ENCODE measurements at places on chromosomes 1 and 21.

DNA sequence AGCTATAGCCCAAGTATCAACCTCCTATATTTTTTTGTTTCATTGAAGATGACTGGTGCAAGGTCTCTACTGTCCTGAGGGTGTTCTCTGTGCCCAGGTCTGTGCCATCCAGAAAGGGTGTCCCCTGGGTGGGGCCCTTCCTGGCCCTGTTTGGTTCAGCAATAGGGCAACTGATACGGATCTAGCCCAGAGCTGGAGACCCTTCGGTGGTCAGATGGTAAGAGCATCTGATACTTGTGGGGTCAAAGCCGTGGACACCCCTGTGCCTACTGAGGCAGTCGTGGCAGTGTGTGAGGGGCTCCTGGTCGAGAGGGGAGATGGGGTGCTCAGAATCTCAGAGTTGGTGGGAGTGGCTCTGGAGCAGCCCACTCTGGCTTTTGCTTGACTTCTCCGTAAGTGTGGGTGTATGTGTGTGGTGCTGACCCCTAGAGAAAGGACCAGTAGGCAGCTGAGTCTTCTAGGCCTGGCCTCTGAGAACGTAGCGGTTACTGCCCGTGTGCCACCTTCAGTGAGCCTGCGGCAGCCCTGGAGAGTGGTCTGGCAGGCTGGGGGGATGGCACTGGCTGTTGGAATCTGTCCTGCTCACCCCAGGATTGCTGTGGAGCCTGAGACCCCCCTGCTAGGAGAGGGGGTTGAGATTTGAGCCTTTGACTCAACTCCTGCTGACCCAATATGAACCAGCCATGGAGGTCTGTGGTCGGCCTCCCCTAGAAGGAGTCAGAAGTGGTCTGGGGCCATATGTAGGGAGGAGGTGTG lies 2.7 kb downstream of the AMPD2 start:
- no peak for DNase-seq

DNA sequence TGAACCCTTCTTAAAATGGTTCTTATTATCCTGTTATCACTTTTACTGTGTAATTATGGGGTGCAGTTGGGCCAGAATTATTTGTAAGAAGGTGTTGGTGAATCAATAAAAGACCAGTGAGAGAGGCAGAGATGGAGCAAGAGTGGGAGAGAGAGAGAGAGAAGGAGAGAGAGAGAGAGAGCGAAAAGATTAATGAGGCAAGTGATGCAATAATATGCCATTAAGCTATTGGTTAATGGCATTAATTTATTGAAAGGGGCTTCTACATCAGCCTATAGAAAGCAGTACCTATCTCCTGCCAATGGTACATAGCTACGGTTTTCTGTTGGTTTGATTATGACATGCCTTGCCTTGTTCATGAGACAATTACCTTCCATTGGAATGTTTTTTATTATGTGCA lies 388.7 kb downstream of the RPS6KC1 start:
- DNase-seq, result no peak

- peak; percentile 23 for DNase-seq
Observed at GRCh38 chr1:64744492-64745180, at the start of gene RAVER2. RAVER2 (plus strand) TSS chr1:64745075; CDS start chr1:64745173, 98 bp downstream.

DNA sequence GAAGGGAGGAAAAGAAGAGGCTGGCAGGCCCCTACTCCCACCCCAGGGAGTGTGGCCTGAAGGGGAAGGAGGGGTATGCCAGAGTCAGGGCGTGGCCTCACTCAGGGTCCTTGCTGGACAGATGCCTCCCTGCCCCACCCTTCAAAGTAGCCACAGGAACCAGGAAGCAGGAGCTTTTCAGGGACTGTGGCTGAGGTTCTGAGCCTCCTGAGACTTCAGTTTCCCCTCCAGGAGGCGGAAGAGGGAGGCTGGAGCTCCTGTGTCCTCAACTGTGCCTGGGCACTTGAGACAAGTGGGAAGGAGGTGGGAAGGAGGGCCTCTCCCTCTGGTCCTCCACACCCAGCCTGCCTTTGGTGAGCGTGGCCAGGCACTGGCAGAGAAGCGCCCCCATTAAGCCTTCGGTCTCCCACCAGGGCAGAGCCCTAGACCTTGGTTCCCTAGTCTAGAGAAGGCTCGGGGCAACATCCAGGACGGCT lies 5.3 kb downstream of the CELSR2 start:
- no peak for DNase-seq

DNA sequence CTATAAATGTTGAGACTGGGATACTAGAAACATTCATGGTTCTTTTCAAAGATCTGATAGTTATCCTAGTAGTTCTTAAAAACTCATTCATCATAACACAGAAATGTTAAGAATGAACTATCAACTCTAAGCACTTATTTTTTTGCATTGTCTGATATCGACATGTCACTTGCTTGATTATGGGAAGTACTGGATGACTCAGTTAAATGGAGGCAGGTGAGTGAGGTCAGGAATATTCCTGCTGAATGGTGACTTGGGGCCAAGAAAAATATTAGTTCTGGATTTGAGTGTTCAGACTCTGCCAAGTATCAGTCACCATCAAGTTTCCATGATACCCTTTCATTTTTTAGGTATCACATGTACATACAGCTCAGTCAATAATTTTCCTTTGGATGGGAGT lies 63.6 kb downstream of the NEK7 start:
- no peak for DNase-seq

DNA sequence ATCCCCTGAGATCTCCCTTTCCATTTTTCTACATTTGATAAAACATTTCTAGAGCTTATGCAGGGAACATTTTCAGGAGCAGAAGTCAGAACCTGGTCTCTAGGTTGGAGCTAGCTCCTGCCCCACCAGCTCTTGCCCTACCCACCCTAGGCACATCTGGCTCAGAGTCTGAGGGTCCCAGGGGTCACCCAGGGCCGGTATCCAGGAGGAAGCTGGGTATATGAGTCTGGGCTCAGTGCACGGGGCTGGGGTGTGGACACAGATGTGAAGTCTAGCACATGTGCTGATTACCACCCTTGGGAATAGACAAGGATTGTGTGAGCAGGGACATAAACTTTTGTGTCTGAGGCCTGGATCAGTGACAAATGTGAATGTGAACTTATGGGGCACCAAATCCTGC lies 95.4 kb downstream of the MATN1 start:
- no peak for DNase-seq

- DNase-seq, result no peak
Observed at GRCh38 chr21:15895142-15896106, 165.6 kb downstream of the USP25 start.

GRCh38 chr1:216721863-216722262 lies 1.4 kb downstream of the ESRRG start:
- DNase-seq, result no peak

DNA sequence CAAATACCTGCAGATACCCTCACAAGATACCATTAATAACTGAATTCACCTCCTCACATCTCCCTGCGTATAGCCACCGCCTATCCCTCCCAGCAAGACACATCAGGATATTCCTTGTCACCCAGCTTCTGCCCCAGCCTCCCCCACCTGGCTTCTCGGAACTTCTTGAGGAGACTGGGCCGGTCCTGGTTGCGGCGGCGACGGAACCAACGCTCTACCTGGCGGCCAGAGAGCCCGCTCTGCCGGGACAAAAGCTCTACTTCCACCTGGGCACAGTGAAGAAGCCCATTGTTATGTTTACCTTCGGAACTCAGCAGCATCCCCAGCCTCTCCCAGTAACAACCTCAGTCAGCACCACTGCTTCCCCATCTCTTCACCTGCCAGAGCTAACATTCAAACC lies 6.7 kb downstream of the CERS2 start:
- DNase-seq, result no peak

GRCh38 chr1:156090840-156091188 lies 8.5 kb upstream of the MEX3A start:
- peak; percentile 31 for DNase-seq

GRCh38 chr1:110875216-110875731 lies 2.3 kb downstream of the CD53 start:
- DNase-seq, result no peak

GRCh38 chr1:205041998-205042910 lies 758 bp upstream of the CNTN2 start:
- DNase-seq, result no peak

- no peak for DNase-seq
Observed at GRCh38 chr21:25569711-25570110, 37.6 kb downstream of the MRPL39 start.

DNA sequence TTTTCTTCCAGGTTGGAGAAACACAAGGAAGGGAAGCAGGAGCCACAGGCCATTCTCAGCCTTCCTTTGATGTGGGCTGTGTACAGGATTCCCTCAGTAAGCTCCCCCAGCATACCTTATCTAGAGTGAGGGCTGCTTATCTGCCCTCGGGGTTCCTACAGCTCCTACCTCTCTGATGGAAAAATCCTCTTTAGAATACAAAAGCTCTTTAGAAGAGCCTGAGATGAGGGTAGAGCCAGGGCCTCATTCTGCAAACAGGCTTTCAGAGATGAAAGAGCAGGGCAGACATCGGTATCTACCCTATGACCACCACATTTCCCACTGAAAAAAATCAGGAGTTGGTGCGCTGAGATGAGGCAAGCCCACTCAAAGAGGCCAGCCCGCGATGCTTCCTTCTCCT lies 85.1 kb downstream of the PLPP3 start:
- DNase-seq, result no peak

DNA sequence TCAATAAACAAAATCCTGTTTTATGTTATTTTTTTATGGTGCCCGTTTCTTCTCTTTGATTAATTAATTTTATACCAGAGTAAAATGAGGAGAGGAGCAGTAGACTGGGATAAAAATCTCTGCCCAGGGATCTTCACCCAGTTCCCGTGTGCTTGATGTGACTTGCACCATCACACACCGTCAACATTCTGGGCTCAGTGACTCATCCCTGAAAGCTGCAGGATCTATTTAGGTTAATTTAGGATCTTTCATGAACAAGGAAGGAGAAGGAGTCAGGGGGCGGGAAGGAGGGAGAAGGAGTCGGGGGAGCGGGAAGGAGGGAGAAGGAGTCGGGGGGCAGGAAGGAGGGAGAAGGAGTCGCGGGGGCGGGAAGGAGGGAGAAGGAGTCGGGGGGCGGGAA lies 182.4 kb downstream of the SMYD3 start:
- DNase-seq, result no peak

GRCh38 chr1:39194398-39195051 lies 10.0 kb upstream of the MACF1 start:
- DNase-seq, result no peak

DNA sequence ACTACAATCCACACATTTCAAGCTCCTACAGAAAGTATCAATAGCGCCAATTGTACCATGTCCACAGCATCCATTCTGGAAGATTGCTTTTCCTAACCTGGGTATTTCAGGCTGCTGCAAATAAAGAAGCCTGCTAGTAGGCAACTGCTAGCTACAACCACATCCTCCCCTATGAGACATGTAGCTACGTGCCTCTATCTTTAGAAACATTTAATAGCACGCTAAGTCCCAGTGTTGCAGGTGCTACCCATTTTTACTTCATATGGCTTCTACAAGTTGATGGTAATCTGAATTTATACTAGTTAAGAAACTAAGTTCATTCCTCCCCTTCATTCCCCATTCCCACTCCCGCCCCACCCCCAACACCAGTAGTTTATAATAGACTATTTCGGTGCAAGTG lies 7.4 kb upstream of the AMPD1 start:
- DNase-seq, result no peak

- no peak for DNase-seq
Observed at GRCh38 chr1:15483971-15484370, 8.1 kb downstream of the CELA2B start.

DNA sequence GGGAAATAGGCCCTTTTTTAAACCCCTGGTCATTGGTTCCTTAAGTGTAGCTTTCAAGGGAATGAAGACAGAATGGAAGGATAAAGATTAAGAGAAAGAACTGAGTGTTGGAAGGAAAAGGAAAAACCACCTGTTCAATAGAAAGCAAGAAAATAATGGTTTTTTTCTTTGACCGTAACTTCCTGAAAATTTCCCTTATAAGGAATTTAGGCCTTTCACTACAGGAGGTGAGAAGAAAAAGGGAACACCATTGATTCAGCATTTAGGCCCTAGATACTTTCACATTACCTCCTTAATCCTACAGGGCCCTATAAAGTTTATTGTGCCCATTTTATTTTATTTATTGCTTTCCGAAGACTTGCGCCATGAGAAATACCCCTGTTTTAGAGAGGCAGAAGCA lies 18.9 kb downstream of the KPNA6 start:
- DNase-seq, result no peak

DNA sequence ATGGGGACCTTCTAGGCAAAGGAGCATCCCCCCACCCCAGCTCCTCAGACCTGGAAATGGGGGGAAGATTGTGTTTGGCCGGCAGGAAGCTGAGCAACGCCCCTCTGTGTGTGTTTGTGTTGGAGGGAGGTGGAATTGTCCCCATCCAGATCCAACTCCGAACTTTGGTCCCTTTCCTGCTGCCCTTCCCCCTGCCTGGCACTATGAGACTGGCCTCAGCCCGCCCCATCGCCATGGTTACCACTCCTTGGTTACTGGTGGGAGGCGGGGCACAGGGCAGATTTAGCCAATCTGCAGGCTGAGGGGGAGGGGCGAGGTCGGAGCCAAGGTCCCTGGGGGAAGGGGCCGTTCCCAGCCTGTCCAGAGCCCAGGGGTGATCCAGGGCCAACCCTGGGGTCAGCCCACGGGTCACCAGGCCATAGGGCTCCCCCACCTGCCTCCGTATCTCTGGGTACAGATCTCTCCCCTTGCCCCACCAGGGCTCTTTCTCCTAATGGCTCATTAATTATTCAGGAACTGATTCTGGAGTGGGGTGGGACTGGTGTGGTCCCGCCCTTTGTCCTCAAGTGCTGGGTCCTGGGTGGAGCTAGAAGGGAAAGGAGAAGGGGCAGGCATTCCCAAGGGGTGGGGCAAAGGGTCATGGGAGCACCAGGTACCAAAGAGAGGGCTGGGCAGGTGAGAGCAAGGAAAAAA lies 15.2 kb downstream of the PTPRF start:
- DNase-seq, result peak; percentile 40

DNA sequence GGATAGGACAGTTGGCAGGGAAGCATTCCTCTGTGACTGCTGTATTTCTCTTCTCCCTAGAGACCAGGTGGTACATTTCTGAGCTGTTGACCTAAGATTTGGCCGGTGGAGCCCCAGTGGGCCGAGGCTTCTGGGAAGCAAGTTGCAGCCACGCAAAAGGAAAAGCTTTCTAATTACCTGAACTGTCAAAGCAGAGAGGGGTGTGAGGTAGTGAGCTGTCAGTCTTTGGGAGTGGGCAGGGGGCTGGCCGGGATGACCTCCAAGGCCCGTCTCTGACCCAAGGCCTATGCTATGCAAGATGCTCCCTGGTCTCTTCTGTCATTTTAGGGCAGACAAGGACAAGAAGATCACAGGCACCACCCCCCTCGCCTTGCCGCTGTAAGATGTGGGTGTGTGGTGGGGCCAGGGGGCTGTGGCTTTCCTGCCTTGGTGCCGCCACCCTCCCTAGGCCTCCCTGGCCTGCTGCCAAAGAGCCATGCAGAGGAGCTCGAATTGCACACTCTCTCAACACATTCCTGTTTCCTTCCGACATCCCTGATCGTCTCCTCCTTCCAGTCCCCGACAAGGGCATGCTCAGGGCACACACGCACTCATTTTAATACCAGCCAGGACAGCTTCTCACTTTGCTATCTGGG lies 7.7 kb downstream of the PADI1 start:
- DNase-seq, result no peak

DNA sequence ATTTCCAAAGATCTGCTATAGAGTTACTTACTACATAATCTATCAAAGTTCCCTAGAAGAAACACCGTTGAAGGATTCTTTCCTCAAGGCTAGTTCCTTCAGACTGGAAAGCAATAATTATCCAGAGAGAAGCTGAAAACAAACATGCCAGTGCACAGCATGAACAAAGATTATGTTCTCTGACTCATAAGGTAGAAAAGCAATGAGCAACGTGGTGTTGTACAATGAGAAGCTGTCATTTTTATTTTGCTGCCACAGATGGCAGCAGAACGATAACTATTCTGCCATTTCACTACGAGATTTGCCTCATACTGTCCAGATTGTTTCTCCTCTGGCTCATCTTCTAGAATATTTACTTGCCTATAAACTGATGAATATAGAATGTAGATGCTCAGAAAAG lies 10.7 kb downstream of the EXTL2 start:
- DNase-seq, result no peak
